ENCODE measurements at places on chromosomes 5 and 9.

GRCh38 chr5:128263357-128263756, 179.8 kb downstream of the SLC12A2 start:
- peak; percentile 34 for DNase-seq

DNA sequence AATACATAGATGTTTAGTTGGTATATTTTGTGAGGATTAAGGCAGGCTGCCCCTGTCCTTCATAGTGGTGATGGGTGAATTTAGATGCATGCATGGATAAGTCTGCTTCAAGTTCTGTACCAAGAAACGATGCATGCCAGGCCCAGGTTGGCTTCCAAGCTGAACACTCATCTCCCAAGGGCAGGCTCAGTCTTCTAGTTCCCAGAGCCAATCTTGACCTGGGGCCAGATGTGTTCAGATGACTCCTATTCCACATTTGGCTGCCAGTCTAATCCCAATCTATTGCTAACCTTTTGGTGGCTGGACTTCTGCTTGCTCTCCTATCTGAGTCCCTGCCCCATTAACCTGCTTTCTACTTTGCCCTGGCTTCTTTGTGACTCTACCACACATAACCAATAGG, 18.5 kb upstream of the SNAPC3 start:
- no peak for DNase-seq

GRCh38 chr5:574906-575305, 37.2 kb upstream of the CEP72 start:
- DNase-seq = no peak

DNA sequence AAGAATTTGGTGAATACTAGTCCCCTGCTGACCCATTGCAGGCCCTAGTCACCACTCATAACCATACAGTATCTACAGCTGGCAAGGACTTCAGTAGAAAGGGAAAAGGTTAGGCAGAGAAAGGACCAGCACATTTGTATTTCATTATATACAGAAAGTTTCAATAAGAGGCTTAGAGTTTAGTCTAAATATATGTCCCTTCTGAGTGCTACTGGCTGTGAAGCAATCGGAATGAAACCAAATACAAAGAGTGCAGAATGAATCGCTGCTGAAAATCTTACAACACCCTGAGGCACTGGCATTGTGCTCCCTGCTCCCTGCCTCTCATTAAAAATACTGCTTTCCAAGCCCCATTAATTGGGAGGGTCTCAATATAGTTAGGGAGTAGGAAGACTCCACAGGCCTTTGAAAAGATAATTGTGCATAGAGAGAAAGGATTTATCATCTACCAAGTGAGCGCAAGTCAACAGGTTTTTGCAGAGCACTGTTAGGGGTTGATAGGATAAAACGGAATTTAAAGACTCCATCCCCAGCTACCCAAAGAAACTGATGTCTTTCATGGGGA, 110.8 kb downstream of the SLC1A3 start:
- no peak for DNase-seq

- DNase-seq = no peak
These were observed 1070.3 kb upstream of the CDH18 start for GRCh38 chr5:21058289-21058688.

DNA sequence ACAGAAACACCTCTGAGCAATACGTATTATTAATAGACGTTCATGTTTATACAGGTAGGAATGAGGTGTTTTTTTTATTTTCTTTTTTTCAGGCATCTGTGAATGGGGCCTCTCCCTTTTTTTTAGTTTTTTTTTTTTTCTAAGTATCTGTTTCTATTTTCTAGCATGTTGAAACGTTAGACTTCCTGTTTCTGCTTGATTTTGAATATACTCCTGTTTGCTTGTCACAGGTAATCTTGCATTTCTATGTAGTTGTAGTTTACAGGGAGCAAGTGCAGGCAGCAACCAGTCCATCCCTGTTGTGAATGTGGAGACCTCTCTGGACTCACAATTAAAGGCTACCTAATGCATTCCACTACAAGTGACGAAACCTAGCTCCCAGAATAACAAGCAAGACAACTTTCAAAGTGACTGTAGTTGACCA, 22.8 kb upstream of the TNFAIP8 start:
- no peak for DNase-seq

Measured in COLO829 (cell line).